HFFc6 (cell line): ENCODE measurements at places on chromosomes 1 and 21. TPM values are rescaled to one million over a fixed set of nuclear protein-coding genes. Genes with fewer than 3 reads are reported as not detected.

The AMY1B gene
- total RNA-seq: not detected in 3 replicates

The PFKFB2 gene
- 2.5 and 10.5 TPM in 2 replicates for total RNA-seq

GRCh38 chr1:168958562-168959289 lies 147.8 kb upstream of the ATP1B1 start:
- H3K4me1 ChIP-seq: no peaks in the 10 kb centered on the region
- no peak overlapping the region for H3K27ac ChIP-seq
- no peaks in the 10 kb centered on the region for H3K27me3 ChIP-seq
- no peak overlapping the region for H3K4me3 ChIP-seq

DNA sequence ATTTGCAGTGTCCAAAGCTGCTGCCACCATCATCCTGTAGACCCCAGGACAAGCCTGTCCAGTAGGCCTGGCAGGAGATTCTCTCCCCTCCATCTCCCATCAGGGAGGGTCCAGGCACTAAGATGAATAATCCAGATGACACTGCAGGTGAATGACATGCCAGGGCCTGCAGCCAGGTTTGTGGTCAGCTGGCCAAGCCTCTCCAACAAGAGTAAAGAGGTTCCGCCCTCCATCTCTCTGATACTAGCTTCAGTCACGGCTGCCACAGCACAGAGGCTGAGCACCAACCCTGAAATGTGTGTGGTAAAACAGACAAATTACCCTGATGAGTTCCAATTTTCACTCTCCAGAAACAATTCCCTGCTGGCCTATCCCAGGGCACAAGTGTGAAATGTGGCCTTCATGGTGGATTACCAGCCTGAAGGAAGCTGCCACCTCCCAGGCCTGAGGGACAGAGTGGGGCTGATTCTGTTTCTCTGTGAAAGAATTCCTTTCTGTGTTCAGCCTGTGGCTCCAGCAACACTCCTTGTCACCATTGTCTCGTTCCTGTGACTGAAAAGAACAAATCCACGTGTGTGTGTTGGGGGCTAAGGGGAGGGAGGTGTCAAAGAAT lies 19.9 kb upstream of the LHX4 start:
- no peak overlapping the region for H3K27ac ChIP-seq
- no peak overlapping the region for H3K4me3 ChIP-seq
- DNase-seq: no peak

GRCh38 chr1:24948079-24948827 lies 18.2 kb upstream of the RUNX3 start:
- no peak overlapping the region for H3K4me3 ChIP-seq
- H3K27ac ChIP-seq: peak overlapping the region; percentile 42; the same call in 1 of the 2 replicates
- no peak for DNase-seq
- H3K27me3 ChIP-seq: no peaks in the 10 kb centered on the region; the same call in 1 of the 2 replicates
- no peaks in the 10 kb centered on the region for H3K36me3 ChIP-seq

GRCh38 chr1:6241887-6242740 lies 1.9 kb upstream of the HES3 start:
- H3K4me3 ChIP-seq: no peak overlapping the region
- peaks cover 24% of the 10 kb centered on the region for H3K27me3 ChIP-seq
- no peak overlapping the region for H3K27ac ChIP-seq
- DNase-seq: no peak
- H3K36me3 ChIP-seq: no peaks in the 10 kb centered on the region
- peaks cover 12% of the 10 kb centered on the region for H3K4me1 ChIP-seq

GRCh38 chr1:218377143-218377660 lies 32.1 kb downstream of the TGFB2 start:
- H3K4me1 ChIP-seq: peaks cover 68% of the 10 kb centered on the region
- H3K27ac ChIP-seq: peak overlapping the region; percentile 72
- peak; percentile 98 for DNase-seq
